ENCODE measurements at places on chromosomes 7 and 10.

DNA sequence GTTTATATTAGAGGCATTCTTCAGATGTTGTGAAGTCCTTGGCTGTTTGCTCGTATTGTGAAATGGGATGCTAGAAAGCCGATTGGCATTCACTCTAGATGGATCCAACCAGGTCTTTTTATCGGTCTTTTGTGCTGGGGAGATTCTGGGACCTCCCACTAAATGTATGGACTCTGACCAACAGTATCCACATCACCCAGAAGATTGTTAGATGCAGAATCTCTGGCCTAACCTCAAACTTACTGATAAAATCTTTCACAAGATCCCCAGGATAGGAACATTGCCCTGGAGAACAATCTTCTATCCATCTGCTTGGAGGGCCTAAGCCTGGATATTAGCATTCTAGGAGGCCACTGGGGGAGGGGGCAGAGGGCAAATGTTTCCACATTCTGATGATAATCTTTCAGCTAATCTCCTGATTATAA is 160.9 kb downstream of the PLXDC2 start:
- DNase-seq: no peak

- DNase-seq: no peak
These were observed 14.4 kb upstream of the ATP6V0E2 start for GRCh38 chr7:149859369-149859768.

- DNase-seq: no peak
These were observed 34.9 kb downstream of the PRF1 start for GRCh38 chr10:70567603-70568002.

DNA sequence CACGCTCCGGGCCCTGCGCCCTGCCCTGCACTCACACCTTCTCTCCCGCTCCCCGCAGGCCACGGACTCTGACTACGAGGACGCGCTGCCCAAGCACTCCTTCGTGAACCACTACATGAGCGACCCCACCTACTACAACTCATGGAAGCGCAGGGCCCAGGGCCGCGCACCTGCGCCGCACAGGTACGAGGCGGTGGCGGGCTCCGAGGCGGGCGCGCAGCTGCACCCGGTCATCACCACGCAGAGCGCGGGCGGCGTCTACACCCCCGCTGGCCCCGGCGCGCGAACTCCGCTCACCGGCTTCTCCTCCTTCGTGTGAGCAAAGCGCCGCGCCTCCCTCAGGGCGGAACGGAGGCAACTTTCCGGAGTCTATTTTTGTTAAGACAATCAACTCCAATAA is 417.0 kb upstream of the FOXK1 start:
- no peak for DNase-seq

DNA sequence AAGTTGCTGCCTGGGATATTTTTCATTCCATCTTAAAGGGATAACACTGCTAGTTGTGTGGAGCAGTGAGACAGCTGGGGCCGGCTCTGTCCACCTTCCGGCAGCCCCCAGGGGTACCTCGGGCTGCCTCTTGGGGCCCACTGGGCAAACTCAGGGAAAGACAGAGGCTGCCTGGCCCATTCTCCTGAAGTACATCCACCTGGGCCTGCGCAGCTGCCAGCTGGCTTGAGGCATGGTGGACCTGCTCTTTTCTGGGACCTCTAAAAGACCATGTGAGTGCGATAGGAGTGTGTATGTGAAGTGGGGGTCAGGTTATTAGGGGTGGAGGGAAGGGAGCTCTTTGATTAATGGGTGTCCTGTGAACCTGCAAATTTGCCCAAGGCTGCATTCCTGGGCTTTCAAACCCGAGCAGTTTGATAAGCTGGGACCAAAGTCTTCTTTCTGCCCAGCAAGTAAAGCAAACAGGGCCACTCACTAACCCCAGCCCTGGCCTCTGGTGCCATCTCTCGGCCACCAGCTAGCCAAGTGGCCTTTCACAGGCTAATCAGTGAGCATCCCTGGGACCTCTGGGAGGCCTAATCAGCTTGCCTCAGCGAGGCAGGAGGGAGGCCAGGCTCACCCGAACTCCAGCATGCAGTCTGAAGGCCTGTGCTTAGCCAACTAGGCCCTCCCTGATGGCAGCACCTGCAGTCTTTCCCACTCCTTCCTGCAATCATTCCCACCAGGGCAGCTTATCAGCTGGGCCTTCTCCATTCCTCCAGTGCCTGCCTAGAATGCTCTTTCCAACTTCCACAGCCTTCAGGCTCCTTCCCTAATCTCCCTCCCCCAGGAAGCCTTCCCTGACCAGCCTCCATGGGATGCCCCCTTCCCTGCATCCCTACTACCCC is 954.7 kb upstream of the ZNF722 start:
- no peak for DNase-seq

GRCh38 chr7:133434246-133434865 is 181.5 kb downstream of the EXOC4 start:
- no peak for DNase-seq

GRCh38 chr7:154647625-154648024 is 355.3 kb downstream of the PAXIP1 start:
- no peak for DNase-seq

DNA sequence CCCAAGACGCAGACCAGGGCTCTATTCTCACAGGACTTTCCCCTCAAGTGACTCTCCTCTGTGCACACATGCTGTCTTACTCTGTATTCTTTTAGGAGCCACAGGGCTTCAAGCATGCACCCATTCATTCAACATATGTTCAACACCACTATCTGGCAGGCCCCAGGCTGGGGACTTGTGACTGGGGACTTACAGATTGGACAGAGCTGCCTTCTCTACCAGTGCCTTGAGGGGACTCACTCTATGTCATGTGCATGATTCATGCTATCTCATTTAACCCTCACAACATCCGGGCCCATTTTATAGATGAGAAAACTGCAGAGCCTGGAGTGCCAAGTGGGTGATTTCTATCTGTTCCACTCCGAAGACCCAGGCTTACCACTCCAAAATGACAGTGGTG is 34.3 kb downstream of the MYL10 start:
- no peak for DNase-seq

GRCh38 chr10:88661018-88661417 is 3.2 kb upstream of the LIPF start:
- DNase-seq: no peak

- DNase-seq: no peak
These were observed 50.8 kb downstream of the C10orf120 start for GRCh38 chr10:122648599-122649428.

GRCh38 chr7:44059219-44060090 is 5.9 kb downstream of the PGAM2 start:
- no peak for DNase-seq

- DNase-seq: no peak
These were observed 7.6 kb upstream of the ORAI2 start for GRCh38 chr7:102425639-102426267.

GRCh38 chr7:86978808-86979506 is 80.5 kb downstream of the ELAPOR2 start:
- DNase-seq: no peak

- no peak for DNase-seq
These were observed 51.6 kb downstream of the NUDCD3 start for GRCh38 chr7:44438816-44439215.

DNA sequence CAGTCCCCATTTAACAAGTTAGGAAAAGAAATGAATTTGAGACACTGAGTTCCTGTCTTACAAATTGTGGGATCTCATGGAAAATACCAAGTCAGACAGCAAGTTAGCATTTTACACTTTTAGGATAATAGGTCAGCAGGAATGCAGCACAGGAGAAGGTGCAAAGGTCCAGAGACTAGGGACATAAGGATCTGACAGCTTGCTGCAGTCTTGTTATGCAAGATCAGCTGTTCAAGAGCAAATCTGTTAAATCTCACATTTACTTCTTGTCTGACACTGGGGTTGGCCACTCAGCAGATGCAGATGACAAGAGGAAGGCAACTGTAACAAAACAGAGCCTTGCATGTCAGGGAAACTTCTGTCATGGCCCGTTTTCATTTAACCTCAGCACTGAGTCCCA is 239.6 kb downstream of the PHF14 start:
- no peak for DNase-seq

GRCh38 chr7:47500103-47500563 is 81.8 kb downstream of the TNS3 start:
- no peak for DNase-seq

DNA sequence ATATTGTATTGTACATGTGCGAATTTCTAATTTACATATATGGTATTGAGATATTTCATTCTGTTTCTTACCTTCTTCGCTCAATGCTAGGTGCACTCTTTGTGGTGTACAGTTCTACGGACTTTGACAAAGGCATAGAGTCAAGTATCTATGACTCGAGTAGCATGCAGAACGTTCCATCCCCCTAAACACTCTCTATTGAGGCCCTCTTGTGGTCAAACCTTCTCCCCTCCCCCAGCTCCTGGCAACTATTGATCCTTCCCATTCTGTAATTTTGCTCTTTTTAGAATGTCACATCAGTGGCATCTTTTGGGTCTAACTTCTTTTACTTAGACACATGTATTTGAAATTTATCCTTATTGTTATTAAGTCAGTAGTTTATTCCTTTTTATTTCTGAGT is 30.7 kb upstream of the GDF10 start:
- DNase-seq: no peak

DNA sequence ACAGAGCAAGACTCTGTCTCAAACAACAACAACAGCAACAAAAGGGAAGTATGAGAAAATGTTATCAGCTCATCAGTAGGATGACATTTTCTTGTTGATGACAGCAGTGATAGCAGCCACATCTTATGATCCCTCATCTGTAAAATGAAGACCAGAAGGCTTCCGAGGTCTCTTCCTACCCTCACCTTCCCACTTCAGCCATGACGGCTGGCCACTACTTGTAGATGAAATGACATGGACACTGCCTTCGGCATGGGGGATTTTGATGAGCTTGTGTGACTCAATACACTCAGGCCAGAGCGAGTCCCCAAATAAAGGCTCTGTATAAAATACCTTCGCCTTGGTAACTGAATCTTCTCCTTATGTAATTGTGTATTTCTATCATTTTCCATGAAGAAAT is 6.7 kb downstream of the ECHDC3 start:
- no peak for DNase-seq

GRCh38 chr10:116803451-116804249 is 45.6 kb upstream of the ENO4 start:
- no peak for DNase-seq

DNA sequence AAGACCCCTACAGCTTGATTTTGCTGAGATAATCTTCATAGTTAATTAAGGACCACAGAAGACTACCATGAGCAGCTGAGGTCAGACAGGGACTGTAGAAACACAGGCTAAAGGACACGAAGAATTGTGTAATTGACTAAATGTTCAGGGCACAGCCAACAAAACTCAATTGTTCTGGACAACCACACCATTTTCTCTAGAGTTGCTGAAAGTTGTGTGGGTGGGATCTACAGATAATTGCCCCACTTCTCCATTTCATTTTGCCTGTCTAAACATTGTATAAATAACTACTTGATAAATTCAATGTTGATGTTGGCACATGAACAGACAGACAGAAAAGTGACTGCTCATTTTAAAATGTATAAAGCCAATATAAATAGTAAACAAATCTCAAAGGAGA is 39.0 kb upstream of the SLC16A12 start:
- no peak for DNase-seq

DNA sequence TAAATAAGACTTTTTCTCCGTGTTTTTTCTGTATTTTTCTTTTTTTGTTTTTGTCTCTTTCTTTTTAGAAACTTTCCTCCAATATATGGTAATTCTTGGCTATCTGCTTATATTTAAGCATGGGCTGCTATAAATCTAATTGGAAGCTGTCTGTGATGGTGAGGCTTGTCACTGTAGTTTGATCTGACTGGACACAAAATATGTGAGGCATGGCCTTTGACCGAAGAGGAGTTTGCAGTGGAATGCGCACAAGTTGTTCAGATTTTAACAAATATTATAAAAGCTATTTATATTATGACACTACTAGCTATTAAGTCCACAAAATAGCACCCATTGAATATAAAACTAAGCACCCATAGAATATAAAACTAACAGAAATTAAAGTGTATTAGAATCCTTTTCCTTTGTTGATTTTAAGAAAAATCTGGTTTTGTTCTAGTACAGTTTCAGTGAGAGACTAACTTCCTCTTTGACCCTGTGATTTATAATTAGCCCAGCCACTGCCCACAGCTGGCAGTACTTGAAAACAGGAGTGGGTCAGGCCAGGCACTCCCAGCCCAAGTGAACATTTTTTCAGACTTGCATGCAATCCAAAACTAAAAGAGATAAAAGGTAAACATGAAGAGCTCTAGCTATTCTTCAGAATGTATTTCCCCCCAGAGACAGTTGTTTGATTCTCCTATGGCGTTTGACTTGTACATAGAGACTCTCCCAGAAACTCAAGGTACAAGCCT is 69.9 kb upstream of the FGL2 start:
- no peak for DNase-seq
